ENCODE measurements at places on chromosomes 3 and 15. TPM values are rescaled to one million over a fixed set of nuclear protein-coding genes. Genes with fewer than 3 reads are reported as not detected.

RPL4 gene
- total RNA-seq = 4,227 TPM

COL8A1 gene
- total RNA-seq = not detected

SAMMSON gene
- not detected for total RNA-seq

CD80 gene
- 0.74 TPM for total RNA-seq

SLC22A13 gene
- 0.21 TPM for total RNA-seq

APH1B gene
- 6.5 TPM for total RNA-seq

CDCP1 gene
- total RNA-seq = 5.8 TPM

ADGRG7 gene
- not detected for total RNA-seq

CLRN1 gene
- total RNA-seq = not detected

ABHD10 gene
- total RNA-seq = 64.1 TPM

HRG gene
- not detected for total RNA-seq

PRSS50 gene
- not detected for total RNA-seq

DAZL gene
- total RNA-seq = not detected

GRAMD1C gene
- total RNA-seq = 0.87 TPM

DISP2 gene
- 0.04 TPM for total RNA-seq

PXYLP1 gene
- total RNA-seq = 10.3 TPM

CPN2 gene
- not detected for total RNA-seq

CP gene
- total RNA-seq = not detected

NRROS gene
- total RNA-seq = 19.7 TPM

RHOV gene
- 0.41 TPM for total RNA-seq

FSIP1 gene
- total RNA-seq = 0.25 TPM

PPIP5K1 gene
- total RNA-seq = 37.7 TPM

RGMA gene
- total RNA-seq = 0.14 TPM

NPAP1 gene
- not detected for total RNA-seq

MEIS2 gene
- total RNA-seq = not detected

FBXO40 gene
- not detected for total RNA-seq

RYK gene
- 24.0 TPM for total RNA-seq

BUB1B gene
- total RNA-seq = 95.3 TPM

ZKSCAN7 gene
- 2.0 TPM for total RNA-seq

CASR gene
- total RNA-seq = 0.05 TPM

FAM240A gene
- total RNA-seq = not detected

TMEM158 gene
- 0.09 TPM for total RNA-seq

LTK gene
- not detected for total RNA-seq

POLQ gene
- total RNA-seq = 23.4 TPM

DHX30 gene
- 82.3 TPM for total RNA-seq

SENP8 gene
- 3.0 TPM for total RNA-seq

ARPP21 gene
- total RNA-seq = not detected

CCDC191 gene
- 2.2 TPM for total RNA-seq

SERPINI2 gene
- total RNA-seq = not detected

TRIM42 gene
- total RNA-seq = not detected

ZNF502 gene
- 1.8 TPM for total RNA-seq

ITIH1 gene
- total RNA-seq = not detected

PAQR5 gene
- not detected for total RNA-seq

INKA1 gene
- 0.50 TPM for total RNA-seq

LHFPL4 gene
- not detected for total RNA-seq

KAT2B gene
- 17.2 TPM for total RNA-seq

MYLK gene
- 0.07 TPM for total RNA-seq

CEP152 gene
- 42.2 TPM for total RNA-seq

Data from activated CD4-positive, alpha-beta T cell treated with anti-CD3 and anti-CD28 coated beads for 36 hours (primary cell).